Urinary bladder (tissue), 4 donors: ENCODE measurements at places on chromosomes 12 and 14. TPM values are rescaled to one million over a fixed set of nuclear protein-coding genes. Genes with fewer than 3 reads are reported as not detected.

GNPNAT1 gene
- polyA plus RNA-seq = 10.9 TPM

CCDC38 gene
- 0.03 TPM for polyA plus RNA-seq

DNA sequence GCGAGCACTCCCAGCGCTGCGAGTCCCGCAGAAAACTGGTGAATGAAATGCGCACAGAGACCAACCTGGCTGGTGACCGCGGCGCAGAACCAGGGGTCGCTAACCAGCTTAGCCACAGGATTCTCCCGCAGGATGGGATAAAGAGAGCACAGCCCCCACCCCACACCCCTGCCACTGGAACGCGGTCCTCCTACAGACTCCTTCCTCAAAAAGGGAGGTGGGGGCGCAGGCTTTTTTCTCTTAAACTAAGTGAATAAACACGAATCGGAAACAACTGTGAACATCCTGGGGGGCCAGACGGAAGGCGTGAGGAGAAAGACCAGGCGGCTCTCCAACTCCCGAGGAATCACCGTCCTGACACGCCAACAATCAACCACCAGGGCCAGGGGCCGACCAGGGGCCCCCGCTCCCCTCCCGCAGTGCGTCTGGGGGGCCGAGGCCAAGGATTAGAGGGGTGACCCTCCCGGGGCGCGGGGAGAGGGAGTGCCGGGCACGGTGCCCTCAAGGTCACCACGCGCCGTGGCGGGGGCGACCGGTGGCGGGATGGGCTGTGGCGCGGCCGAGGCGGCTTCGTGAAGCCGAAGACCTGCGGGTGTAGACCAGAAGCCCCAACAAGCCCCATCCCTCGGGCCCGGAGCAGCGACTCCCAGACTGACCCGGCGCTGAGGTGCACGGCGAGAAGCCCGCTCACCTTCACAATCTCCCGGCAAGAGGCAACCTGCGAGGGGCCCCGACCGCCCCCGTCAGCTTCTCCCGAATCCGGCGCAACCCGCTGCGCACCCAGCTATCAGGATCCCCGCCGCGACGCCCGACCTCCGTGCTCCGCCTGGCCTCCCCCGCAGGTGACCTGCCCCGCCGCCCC, 704 bp downstream of the ATP2B1 start:
- no peak for DNase-seq

RAB5B gene
- 114 TPM for polyA plus RNA-seq

GRCh38 chr14:74312161-74312560, 9.4 kb upstream of the ABCD4 start:
- no peak for DNase-seq

GRCh38 chr14:106564058-106564643, 1037.8 kb downstream of the TMEM121 start:
- DNase-seq = no peak

- DNase-seq = no peak
Observed at GRCh38 chr12:953776-954175, 4.3 kb upstream of the RAD52 start.

AICDA gene
- polyA plus RNA-seq = 0.14 TPM

RNASE3 gene
- polyA plus RNA-seq = not detected
